ENCODE measurements at places on chromosomes 12 and 14. TPM values are rescaled to one million over a fixed set of nuclear protein-coding genes. Genes with fewer than 3 reads are reported as not detected.

CRIP2 gene
- 401 TPM for total RNA-seq

DMAC2L gene
- total RNA-seq = 19.2 TPM

POTEG gene
- not detected for total RNA-seq

KLHL33 gene
- 0.92 TPM for total RNA-seq

TESPA1 gene
- total RNA-seq = 2.4 TPM

SLC6A15 gene
- total RNA-seq = 0.40 TPM

IQSEC3 gene
- 1.9 TPM for total RNA-seq

SAMD15 gene
- 0.52 TPM for total RNA-seq

MNAT1 gene
- 34.9 TPM for total RNA-seq

SSTR1 gene
- 0.42 TPM for total RNA-seq

CPNE6 gene
- total RNA-seq = 0.33 TPM

- H3K4me1 ChIP-seq = peaks cover 11% of the 10 kb centered on the region
- no peaks in the 10 kb centered on the region for H3K36me3 ChIP-seq
- no peak overlapping the region for H3K4me3 ChIP-seq
- H3K27me3 ChIP-seq = no peaks in the 10 kb centered on the region
Observed at GRCh38 chr12:59660148-59660547, 64.3 kb downstream of the SLC16A7 start.

DNA sequence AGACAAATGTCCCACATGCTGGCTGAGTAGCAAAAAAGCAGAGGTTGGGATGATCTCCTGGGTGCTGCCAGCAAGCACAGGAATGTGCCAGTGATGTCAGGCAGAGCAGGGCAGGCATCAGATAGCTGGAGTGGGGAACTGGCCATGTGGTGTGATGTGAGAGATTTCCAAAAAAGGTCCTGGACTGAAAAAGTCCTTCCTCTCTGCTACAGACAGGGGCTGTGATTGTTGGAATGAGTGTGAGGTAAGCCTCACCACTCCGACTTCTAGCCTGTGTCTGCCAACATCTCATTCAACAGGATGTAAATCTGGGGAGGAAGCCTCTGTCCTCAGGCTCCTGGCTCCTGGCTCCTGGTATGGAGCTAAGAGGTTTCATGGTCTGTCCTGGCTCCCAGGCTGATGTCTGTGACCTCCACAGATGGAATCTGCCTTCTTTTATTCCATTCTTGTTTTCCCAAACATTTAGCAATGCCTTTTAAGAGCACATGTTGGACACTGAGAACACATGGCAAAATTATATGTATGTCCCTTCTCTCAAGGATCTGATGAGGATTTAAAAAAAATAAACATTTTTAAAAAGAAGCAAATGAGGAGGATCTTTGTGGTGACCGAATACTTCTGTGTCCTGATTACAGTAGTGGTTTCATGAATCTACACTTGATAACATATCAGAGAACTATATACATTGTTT lies 50.1 kb upstream of the STK38L start:
- H3K4me3 ChIP-seq = no peak overlapping the region
- H3K4me1 ChIP-seq = peaks cover 76% of the 10 kb centered on the region
- H3K27me3 ChIP-seq = no peaks in the 10 kb centered on the region
- DNase-seq = no peak

GRCh38 chr14:70382536-70382935 lies 23.1 kb upstream of the COX16 start:
- H3K27me3 ChIP-seq = no peaks in the 10 kb centered on the region
- no peaks in the 10 kb centered on the region for H3K4me1 ChIP-seq
- H3K27ac ChIP-seq = no peak overlapping the region
- H3K4me3 ChIP-seq = no peak overlapping the region
- peaks cover 49% of the 10 kb centered on the region for H3K36me3 ChIP-seq

- no peaks in the 10 kb centered on the region for H3K36me3 ChIP-seq
- H3K4me3 ChIP-seq = no peak overlapping the region
- H3K27me3 ChIP-seq = no peaks in the 10 kb centered on the region
Observed at GRCh38 chr12:1553536-1553935, 40.8 kb downstream of the FBXL14 start.

DNA sequence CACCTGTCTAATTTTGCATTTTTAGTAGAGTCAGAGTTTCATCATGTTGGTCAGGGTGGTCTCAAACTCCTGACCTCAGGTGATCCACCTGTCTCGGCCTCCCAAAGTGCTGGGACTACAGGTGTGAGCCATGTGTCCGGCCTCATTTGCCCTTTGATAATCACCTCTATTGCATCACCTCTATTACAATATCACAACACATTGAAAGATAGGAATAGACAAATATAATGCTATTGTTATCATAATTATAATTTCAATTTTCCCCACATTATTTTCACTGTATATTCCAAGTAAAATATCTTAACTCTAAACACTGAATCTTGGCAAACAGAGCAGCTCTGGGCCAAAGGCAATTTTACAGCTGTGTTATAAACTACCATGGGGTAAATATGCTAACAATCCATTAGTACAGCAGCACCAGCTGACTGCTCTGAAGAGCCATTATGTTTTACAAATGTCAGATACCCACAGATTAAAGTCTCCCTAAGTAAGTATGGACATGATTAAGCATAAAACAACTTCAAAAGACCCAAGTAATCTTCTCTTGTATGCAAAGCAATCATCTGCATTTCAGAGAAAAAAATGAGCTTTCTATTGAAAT lies 173.2 kb downstream of the MED13L start:
- H3K27ac ChIP-seq = no peak overlapping the region
- H3K4me3 ChIP-seq = no peak overlapping the region
- H3K36me3 ChIP-seq = peaks cover 12% of the 10 kb centered on the region
- no peak for DNase-seq

DNA sequence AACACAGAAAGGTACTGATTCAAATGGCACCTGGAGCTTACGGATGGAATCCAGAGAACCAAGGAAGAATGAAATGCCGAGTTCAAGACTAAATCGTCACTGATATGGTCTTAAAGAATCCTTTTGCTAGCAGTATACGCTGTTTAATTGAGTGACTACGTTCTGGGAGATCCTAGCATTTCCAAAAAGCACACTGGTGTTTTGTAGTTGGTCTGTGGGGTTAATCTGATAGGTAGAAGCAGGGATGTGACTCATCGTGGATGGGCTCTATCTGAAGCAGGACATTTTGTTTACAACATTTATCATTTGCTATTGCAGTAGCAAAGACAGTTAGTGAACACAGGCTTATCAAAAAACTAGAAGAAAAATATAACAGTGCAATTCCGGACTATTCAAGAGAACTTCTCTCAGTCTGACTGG lies 169.2 kb upstream of the HMGA2 start:
- H3K4me3 ChIP-seq = no peak overlapping the region
- H3K4me1 ChIP-seq = no peaks in the 10 kb centered on the region
- no peak overlapping the region for H3K27ac ChIP-seq
- no peaks in the 10 kb centered on the region for H3K36me3 ChIP-seq
- no peak for DNase-seq
- H3K27me3 ChIP-seq = no peaks in the 10 kb centered on the region

- no peak for DNase-seq
- H3K27ac ChIP-seq = no peak within 1 kb of the TSS
- H3K4me1 ChIP-seq = no peaks in the 10 kb centered on the region
- peaks cover 4% of the 10 kb centered on the region for H3K36me3 ChIP-seq
- no peaks in the 10 kb centered on the region for H3K27me3 ChIP-seq
Observed at GRCh38 chr12:57250956-57251355, at the start of gene STAC3. Gene STAC3, minus strand, starts transcription at chr12:57251187. Its CDS starts 1,551 bp downstream, at chr12:57249636.

- H3K27ac ChIP-seq = no peak overlapping the region
- H3K27me3 ChIP-seq = peaks cover 31% of the 10 kb centered on the region
- no peak for DNase-seq
Observed at GRCh38 chr12:112599871-112600270, 181.1 kb downstream of the PTPN11 start.

- DNase-seq = no peak
- peaks cover 14% of the 10 kb centered on the region for H3K4me1 ChIP-seq
- H3K4me3 ChIP-seq = no peak overlapping the region
- peaks cover 19% of the 10 kb centered on the region for H3K36me3 ChIP-seq
- no peak overlapping the region for H3K27ac ChIP-seq
Observed at GRCh38 chr12:123465084-123465483, 7.1 kb downstream of the SNRNP35 start.

GRCh38 chr12:58883576-58884334 lies 36.5 kb downstream of the LRIG3 start:
- no peaks in the 10 kb centered on the region for H3K27me3 ChIP-seq
- peaks cover 34% of the 10 kb centered on the region for H3K36me3 ChIP-seq
- H3K4me3 ChIP-seq = no peak overlapping the region
- peaks cover 61% of the 10 kb centered on the region for H3K4me1 ChIP-seq
- DNase-seq = no peak

- peak overlapping the region; percentile 83 for H3K27ac ChIP-seq
- H3K4me1 ChIP-seq = peaks cover 26% of the 10 kb centered on the region
- no peaks in the 10 kb centered on the region for H3K27me3 ChIP-seq
- peak overlapping the region; percentile 29 for H3K4me3 ChIP-seq
- no peaks in the 10 kb centered on the region for H3K36me3 ChIP-seq
Observed at GRCh38 chr12:98419081-98419794, 96.2 kb upstream of the TMPO start.

GRCh38 chr12:3097186-3097804 lies 20.1 kb downstream of the TSPAN9 start:
- peak overlapping the region; percentile 78 for H3K27ac ChIP-seq
- no peaks in the 10 kb centered on the region for H3K27me3 ChIP-seq
- no peak for DNase-seq

GRCh38 chr14:83874662-83875061 lies 1655.3 kb upstream of the FLRT2 start:
- no peak overlapping the region for H3K27ac ChIP-seq
- H3K27me3 ChIP-seq = no peaks in the 10 kb centered on the region
- no peak overlapping the region for H3K4me3 ChIP-seq
- no peaks in the 10 kb centered on the region for H3K36me3 ChIP-seq
- peaks cover 13% of the 10 kb centered on the region for H3K4me1 ChIP-seq

DNA sequence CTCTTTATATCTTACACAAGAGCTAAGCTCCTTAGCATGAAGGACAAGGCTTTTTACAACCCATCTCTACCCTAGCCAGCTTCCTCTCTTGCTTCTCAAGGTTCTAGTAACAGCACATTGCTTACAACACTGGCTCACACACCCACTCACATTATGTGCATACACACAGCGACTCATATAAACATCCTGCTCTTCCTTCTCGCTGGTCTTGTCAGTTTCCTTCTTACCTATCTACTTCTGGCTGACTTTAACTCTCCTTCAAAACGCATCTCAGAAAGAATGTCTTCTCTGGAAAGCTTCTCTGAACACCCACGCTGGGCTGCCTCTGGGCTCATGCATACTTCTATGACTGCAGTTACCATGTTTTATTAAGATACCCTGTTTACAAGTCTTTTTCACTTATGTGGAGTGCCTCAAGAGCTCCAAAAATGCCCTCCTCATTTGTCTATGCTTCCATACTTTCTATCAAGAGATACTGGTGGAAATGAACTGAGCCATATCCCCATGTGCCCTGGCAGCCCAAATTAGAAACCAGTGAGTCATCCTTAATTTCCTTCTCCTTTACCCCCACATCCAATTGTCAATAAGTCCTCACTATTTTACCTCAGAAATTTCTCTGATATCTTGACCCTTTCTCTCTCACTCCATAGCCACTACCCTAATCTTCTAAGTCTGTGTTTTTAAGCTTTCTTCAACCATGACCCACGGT lies 126.9 kb upstream of the KRAS start:
- H3K4me1 ChIP-seq = no peaks in the 10 kb centered on the region
- no peak for DNase-seq
- no peaks in the 10 kb centered on the region for H3K27me3 ChIP-seq
- no peak overlapping the region for H3K4me3 ChIP-seq
- H3K36me3 ChIP-seq = no peaks in the 10 kb centered on the region

- H3K27me3 ChIP-seq = no peaks in the 10 kb centered on the region
- H3K4me1 ChIP-seq = no peaks in the 10 kb centered on the region
- H3K4me3 ChIP-seq = no peak overlapping the region
Observed at GRCh38 chr14:105240811-105241576, 7.3 kb upstream of the BTBD6 start.

- H3K4me3 ChIP-seq = no peak overlapping the region
- no peaks in the 10 kb centered on the region for H3K36me3 ChIP-seq
- peak overlapping the region; percentile 91 for H3K27ac ChIP-seq
- peaks cover 60% of the 10 kb centered on the region for H3K4me1 ChIP-seq
- H3K27me3 ChIP-seq = no peaks in the 10 kb centered on the region
- DNase-seq = no peak
Observed at GRCh38 chr12:123141615-123142517, 9.0 kb downstream of the PITPNM2 start.

GRCh38 chr12:31346267-31346666 lies 20.3 kb upstream of the SINHCAF start:
- no peak for DNase-seq
- H3K4me1 ChIP-seq = no peaks in the 10 kb centered on the region
- H3K27ac ChIP-seq = no peak overlapping the region
- H3K27me3 ChIP-seq = no peaks in the 10 kb centered on the region
- H3K4me3 ChIP-seq = no peak overlapping the region

DNA sequence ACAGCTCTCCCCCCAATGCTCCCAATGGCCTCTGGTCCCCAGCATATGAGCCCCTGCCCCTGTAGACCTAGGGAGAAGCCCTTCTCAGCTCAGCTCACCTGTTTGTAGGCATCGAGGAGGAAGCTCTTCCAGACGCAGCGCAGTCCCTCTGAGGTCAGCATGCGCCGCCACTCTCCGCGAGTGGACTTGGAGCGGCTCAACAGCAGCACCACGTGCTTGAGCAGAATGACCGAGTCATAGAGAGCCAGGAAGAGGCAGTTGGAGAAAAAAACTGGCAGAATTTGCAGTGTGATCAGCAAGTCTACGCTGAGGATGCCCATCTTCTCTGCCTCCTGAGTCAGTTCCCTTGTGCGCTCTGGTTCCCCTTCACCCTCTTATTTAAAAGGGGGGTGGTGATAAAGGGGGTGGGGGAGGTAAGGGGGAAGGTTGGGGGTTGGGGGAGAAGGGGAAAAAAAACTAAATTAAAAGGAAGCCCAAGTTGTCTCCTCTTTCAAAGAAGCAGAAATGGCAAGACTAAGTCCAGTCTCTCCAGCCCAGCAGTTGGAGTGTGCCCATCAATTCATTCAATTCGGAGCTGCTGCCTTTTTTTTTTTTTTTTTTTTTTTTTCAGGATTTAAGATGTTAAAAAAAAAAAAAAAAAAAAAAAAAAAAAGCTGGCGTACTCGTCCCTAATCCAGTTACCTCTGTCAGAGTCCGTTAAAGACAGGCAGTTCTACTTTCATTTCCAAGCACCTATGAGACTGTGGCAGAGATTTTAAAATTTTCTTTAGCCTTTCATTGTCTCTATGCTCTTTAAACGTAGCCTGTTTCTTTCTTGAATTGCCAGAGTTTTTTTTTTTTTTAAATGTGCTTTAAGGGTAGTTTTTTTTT lies at the start of gene DIO2:
Gene DIO2, minus strand, starts transcription at position 352 of the 870 bp plus-strand sequence. Its CDS starts 32 bp downstream, at position 320.
- no peaks in the 10 kb centered on the region for H3K27me3 ChIP-seq
- no peak within 1 kb of the TSS for H3K27ac ChIP-seq
- H3K4me3 ChIP-seq = peak within 1 kb of the TSS; percentile 29
- DNase-seq = no peak

GRCh38 chr14:68306934-68307789 lies 485.7 kb downstream of the ZFP36L1 start:
- H3K4me1 ChIP-seq = peaks cover 43% of the 10 kb centered on the region
- H3K27me3 ChIP-seq = no peaks in the 10 kb centered on the region
- peak overlapping the region; percentile 80 for H3K27ac ChIP-seq
